ENCODE measurements at places on chromosomes 12 and 14.

- DNase-seq: no peak
These were observed 3.2 kb downstream of the AGAP2 start for GRCh38 chr12:57735198-57735855.

GRCh38 chr14:74934041-74934440 lies 11.0 kb upstream of the RPS6KL1 start:
- no peak for DNase-seq

DNA sequence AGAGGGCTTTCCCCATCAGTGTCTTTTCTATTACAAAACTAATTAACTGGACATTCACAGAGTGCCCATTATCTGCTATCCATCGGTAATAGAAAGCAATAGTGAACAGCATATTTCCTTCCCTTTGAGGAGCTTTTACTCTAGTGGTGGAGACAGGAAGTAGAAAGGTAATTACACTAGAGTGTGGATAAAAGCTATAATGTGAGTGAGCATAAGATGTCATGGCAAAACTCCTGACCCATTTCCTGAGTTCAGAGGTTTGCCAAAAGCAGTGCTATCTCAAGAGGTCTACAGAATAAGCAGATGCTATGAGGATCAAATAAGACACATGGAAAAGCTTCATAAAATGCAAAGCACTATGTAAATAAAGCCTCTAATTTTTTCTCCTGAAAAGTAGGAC lies 24.0 kb downstream of the TIMELESS start:
- DNase-seq: no peak

DNA sequence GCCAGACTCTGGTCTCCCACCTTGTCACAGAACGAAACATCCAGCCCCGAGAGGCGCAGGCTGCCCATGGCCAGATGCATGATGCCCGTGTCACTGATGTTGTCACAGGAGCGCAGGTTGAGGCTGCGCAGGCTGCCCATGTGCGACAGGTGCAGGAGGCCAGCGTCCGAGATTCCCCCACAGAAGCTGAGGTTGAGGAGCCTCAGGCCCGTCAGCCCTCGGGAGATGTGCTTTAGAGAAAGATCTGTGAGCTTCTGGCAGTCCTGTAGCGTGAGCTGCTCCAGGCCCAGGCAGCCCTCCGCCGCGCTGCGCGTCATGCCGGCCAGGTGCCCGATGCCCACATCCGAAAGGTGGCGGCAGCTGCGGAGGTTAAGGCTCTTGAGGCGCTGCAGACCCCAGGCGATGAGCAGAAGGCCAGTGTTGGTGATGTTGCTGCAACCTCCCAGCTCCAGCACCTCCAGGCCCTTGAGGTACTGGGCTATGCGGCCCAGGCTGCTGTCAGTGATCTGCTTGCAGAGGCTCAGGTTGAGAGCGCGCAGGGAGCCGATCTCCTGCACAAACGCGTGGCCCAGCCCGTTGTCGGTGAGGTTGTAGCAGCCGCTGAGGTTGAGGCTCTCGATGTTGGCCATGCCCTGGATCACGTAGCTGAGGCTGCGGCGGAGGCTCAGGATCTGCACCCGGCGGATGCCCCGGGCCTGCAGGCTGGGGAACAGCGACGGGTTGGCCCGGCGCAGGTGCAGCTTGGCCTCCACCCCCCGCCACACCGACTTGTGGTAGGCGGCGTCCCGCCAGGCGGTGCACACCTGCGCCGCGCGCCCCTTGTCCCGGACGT lies 991 bp downstream of the FBXL14 start:
- DNase-seq: no peak

GRCh38 chr14:94601884-94602391 lies 10.3 kb upstream of the SERPINA3 start:
- DNase-seq: no peak

GRCh38 chr14:63378444-63378843 lies 59.7 kb upstream of the GPHB5 start:
- no peak for DNase-seq

DNA sequence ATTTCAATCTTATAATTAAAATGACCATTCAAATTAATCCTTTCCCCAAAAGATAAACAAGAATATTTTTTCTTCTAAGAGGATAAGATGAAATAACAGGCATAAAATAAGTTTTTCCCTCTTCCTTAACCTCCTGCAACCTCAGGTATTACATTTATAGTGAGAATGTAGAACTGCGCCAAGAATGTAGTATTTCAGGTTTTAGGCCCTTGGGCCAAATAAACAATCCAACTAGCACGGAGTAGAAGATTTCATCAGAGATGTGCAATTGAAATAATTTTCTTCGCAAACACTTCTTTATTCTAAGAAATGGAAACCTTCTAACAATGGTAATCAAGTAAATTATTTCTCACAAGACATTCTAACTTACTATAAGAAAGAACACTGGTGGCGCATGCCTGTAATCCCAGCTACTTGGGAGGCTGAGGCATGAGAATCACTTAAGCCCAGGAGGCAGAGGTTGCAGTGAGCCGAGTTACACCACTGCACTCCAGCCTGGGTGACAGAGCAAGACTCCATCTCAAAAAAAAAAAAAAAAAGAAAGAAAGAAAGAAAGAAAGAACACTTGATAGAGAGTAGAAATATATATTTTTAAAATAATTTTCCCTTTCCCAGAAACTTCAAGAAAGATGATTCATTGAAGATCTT lies 100.8 kb downstream of the TAOK3 start:
- peak; percentile 65 for DNase-seq

DNA sequence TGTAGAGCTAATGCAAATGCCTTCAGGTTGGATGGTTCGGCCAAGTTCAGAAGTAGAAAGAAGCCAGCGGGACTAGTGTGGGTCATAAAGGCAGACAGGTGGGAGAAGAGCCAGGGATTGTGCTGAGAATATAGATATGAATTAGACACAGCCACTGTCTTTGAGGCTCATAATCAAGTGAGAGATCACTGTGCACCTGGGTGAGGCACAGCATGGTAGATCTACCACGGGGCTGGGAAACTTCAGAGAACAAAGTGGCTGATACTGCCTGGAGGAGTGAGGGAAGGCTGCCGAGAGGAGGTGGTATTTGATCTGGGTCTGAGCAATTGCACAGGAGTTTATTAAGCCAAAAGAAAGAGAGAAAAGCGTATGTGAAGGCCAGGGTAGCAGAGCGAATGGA lies 40.6 kb upstream of the CHST11 start:
- no peak for DNase-seq

- DNase-seq: no peak
These were observed 403.7 kb downstream of the BTG1 start for GRCh38 chr12:91741932-91742331.

DNA sequence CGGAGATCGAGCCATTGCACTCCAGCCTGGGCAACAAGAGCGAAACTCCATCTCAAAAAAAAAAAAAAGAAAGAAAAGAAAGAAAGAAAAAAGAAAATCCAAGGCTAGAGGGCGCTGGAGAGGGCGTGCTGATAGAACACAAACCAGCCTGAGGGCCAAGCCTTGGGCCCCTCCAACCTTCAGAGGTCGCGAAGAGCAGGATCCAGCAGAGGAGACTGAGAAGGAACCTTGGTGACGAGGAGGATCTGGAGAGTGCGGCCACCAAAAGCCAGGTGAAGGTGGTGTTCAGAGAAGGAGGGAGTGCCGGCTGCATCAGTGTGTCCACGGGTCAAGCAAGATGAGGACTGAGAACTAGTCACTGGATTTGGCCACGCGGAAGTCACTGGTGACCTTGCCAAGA lies 4.1 kb upstream of the DYNC1H1 start:
- no peak for DNase-seq

DNA sequence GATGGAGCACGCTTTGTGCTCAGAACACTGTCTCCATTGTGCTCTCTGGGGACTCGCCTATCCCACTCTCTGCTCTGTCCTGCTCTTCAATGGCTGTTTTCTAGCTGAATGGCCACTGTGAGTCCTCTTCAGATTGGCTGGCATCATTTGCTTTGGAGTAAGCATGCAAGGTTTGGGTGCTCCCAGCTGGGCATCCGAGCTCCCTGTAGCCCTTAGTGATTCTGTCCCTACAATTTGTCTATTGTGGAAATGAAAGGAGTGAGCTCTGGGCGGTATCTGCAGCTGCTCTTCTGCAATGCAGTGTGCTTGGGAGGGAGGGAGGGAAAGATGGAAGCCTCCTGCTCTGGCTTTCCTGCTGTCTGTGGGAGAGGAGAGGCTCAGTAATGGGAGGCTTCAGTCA lies 84.8 kb downstream of the SMOC1 start:
- no peak for DNase-seq

All from renal pelvis (tissue), 12 donors.